ENCODE measurements at places on chromosomes 5 and 9.

DNA sequence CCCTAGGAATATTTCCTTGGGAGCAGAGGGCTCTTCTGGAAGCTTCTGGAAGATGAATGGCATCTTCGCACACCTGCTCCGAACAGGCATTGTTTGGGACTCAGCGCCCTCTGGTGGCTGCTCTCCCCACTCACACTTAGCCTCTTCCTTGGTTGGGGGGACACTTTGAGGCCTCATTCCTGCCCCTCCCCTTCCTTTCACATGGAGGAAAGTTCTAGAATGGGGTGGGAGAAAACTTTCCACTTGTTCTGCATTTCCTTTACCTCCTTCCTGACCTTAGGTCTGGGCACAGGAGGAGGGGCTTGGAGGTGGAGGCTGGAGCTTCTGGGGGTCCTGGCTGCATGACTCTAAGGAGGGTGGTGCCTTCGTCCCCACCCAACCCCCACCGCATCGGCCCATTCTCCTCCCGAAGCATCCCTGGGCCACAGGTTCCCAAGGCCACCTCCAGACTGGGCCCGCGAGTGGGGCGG is 19.3 kb upstream of the SMIM32 start:
- DNase-seq: peak; percentile 52

GRCh38 chr5:79547982-79548381 is 34.0 kb upstream of the HOMER1 start:
- DNase-seq: no peak

DNA sequence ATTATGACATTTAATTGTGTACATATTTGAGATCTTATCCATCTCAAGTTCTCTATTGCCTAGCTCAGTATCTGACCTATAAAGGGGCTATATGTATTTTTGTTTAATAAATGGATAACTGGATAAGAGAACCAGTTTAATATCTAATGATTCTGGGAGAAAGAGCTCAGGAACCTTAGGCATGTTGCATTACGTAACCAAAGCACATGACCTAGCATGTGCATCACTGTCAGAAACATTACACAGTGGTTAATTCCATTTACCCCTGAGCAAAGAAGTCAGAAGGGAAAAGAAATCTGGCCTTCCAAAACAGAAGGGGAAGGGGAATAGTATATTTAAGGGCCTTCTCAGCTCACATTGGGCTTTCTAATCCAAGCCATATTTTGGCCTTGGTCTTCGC is 12.3 kb downstream of the PAPPA start:
- no peak for DNase-seq

GRCh38 chr5:54883374-54884194 is 101.8 kb downstream of the ESM1 start:
- DNase-seq: peak; percentile 77

- DNase-seq: no peak
Observed at GRCh38 chr5:98631311-98632054, 142.0 kb upstream of the RGMB start.

DNA sequence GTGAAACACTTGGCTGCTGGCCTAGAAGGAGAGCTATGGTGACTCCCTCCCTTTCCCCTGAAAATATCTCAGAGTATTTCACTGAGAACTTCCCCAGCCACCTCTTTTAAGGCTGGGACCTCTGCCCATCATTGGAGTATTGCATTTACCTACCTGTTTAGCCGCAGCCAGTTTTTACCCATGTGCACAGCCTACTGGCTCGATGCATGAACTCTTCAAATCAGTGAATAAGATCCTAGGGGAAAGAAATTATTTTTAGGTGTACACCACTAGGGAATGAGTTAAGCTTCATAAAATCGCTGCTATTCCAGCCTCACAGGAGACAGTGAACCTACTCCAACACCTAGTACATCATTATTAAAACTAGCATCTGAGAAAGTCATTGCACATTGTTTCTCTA is 16.8 kb upstream of the FAM174A start:
- DNase-seq: no peak

DNA sequence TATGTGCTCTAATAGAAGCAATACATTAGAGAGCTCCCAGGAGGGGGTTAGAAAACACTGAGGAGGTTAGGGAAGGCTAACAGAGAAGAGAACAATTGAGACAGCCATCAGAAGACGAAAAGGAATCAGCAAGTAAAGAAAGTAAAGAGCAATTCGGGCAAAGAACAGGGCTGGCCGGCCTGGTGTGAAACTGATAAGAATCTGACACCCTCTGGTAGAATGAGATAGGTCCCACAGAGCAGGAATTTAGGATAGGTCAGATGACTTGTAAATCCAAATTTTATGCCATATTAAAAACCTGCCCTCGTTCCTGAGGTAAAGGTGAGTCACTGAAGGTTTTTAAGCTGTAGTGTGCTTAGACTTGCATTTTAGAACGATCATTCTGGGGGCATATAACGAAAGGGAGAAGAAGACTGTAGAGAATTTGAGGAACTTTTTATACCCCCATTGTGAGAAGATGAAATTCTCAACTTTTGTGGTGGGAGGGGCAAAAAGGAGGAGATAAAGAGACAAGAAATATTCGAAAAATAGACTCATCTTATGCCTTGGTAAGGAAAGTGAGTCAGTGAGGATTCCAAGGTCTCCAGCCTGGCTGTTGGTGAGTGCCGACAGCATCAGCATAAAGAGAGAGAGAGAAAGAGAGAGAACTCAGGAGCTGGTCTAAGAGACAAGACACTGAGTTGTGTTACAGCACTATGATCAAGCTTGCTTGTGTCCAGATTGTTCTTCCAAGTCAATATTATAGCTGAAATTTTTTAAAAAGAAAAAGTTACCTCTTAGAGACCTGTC is 51.3 kb downstream of the TMEM167A start:
- DNase-seq: no peak

GRCh38 chr9:16683326-16683725 is 187.1 kb downstream of the BNC2 start:
- DNase-seq: no peak

- DNase-seq: no peak
Observed at GRCh38 chr5:156359476-156359875, 32.5 kb downstream of the SGCD start.

DNA sequence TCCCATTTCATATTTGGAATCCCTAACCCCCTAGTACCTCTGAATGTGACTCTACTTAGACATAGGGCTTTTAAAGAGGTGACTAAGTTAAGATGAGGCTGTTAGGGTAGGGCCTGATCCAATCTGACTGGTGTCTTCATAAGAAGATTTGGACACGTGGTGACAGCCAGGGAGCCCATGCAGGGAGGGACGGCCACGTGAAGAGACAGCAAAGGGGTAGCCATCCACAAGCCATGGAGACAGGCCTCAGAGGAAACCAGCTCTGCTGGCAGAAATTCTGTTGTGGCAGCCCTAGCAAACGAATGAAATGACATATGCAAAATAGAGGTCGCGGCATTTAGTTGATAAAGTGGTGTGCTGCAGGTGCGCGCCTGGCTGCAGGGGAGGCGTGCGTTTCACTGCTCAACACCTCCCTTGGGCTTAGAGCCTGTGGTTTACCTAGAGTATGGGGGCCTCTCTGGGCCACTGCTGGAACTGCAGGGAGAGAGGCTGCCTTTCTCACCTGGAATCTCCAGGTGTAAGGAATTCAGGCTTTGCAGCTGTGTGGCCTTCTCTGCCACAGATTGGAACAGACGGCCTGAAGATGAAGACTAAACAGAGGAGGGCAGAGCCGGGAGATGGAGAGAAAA is 7.1 kb upstream of the AFAP1L1 start:
- no peak for DNase-seq

DNA sequence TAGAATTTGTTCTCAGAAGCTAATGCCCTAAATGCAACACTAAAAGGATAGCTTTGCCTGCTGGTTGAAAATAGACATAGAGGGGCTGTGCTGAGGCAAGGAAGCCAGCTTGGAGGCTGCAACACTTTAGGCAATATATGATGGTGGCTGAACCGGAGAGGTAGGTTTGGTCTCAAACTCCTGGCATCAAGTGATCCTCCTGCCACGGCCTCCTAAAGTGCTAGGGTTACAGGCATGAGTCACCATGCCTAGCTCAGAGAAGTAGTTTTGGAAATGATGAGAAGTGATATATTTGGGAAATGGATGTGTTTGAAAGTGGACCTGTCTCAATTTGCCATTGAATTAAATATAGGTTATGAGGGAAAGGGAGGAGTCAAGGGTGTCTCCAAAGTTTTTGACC is 10.0 kb downstream of the DUSP1 start:
- DNase-seq: no peak

- no peak for DNase-seq
Observed at GRCh38 chr5:138163721-138164120, 14.7 kb downstream of the BRD8 start.

DNA sequence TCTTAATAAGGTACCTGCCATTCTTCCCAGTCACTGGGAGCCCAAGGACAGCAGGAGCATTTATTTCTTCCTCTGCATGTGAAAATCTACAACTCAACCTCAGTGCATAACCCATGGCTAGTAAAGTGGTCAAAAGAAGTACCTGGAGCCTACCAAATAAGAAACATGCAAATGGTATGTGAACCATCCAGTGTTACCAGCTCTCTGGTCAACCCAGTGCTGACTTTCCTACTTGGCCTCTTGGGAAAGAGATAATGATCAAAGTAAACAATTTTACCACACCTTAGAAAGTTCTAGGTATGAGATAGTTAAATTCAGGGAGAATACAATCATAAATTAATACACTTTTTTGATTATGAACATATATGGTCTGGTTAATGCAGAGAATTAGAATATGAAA is 325.6 kb downstream of the ENC1 start:
- no peak for DNase-seq

GRCh38 chr5:137933491-137933911 is 44.2 kb downstream of the PKD2L2 start:
- no peak for DNase-seq

DNA sequence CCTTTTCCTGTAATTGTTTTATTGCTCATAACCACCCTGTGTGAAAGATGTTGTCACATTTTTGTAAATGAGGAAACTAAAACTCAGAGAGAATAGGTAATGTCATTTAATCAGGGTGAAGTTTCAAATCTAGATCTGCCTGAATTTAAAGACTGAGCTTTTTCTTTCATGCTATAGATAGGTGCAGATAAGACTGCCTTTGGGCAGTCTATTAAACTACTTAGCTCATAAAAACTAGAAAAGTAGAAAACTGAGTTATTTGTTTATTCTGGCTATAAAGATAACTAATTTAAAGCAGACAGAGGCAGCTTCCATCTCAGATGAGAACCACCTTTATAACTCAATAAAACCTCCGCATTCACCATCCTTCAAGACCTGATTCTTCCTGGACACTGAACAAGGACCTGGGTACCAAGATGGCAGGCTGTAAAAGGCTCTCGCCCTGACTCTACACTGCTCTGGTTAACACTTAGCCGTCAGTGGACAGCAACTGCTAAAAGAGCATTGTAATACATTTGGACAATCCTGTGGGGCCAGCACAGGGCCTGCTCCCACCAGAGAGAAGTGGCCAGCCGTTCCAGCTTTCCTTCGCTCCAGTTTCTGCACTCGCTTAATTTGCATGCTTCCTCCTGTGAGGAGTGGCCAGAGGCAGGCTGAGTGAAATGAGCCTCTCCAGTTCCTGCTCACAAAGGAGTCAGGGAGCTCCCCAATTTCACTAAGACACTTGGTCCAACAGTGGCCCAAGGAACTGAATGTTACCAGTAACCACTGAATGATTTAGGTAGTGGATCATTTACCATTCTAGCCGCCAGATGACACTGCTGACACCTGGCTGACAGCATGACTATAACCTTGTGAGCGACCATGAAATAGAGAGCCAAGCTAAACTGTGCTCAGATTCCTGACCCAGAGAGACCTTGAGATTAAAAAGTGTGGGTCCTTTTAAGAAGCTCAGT is 566.4 kb downstream of the EFNA5 start:
- no peak for DNase-seq

Data from muscle of arm (tissue), 14 donors.